A549 treated with GW870086 at 1 μM for 4 hours (cell line): ENCODE measurements at places on chromosomes 12 and 14. TPM values are rescaled to one million over a fixed set of nuclear protein-coding genes. Genes with fewer than 3 reads are reported as not detected.

Gene HOXC10
- 2.1 to 4.3 TPM (median 2.5 TPM) in 5 replicates for total RNA-seq

Gene RERGL
- not detected in 5 replicates for total RNA-seq

Gene MYO1H
- not detected in 5 replicates for total RNA-seq

Gene GEMIN2
- total RNA-seq: 21.9 to 33.6 TPM (median 24.9 TPM) in 5 replicates

Gene PA2G4
- 283 to 329 TPM (median 289 TPM) in 5 replicates for total RNA-seq

Gene RNFT2
- total RNA-seq: 1.8 to 3.7 TPM (median 2.1 TPM) in 5 replicates

Gene ASPG
- 0.07 to 0.16 TPM in 2 of 5 replicates, not detected in the others for total RNA-seq

Gene ZDHHC22
- 0.18 to 0.35 TPM (median 0.23 TPM) in 5 replicates for total RNA-seq

Gene ARPC3
- 459 to 773 TPM (median 466 TPM) in 5 replicates for total RNA-seq

Gene SLC5A8
- not detected in 5 replicates for total RNA-seq

Gene ADAMTS20
- total RNA-seq: not detected in 5 replicates

Gene KRT85
- not detected in 5 replicates for total RNA-seq

Gene GRIN2B
- total RNA-seq: 2.8 to 5.6 TPM (median 4.6 TPM) in 5 replicates

Gene NDRG2
- total RNA-seq: 2.5 to 3.3 TPM (median 2.7 TPM) in 5 replicates

Gene IGF1
- total RNA-seq: not detected in 5 replicates

Gene TPH2
- total RNA-seq: not detected in 5 replicates

Gene GRIP1
- total RNA-seq: 2.3 to 6.4 TPM (median 4.3 TPM) in 5 replicates

Gene IPO8
- total RNA-seq: 13.0 to 21.8 TPM (median 20.3 TPM) in 5 replicates

Gene GPRC5A
- 263 to 406 TPM (median 370 TPM) in 5 replicates for total RNA-seq

Gene TAS2R9
- not detected in 5 replicates for total RNA-seq

Gene SDR9C7
- 0.09 TPM in 1 of 5 replicates, not detected in the others for total RNA-seq

Gene FOXM1
- total RNA-seq: 81.4 to 98.0 TPM (median 90.6 TPM) in 5 replicates

Gene SVOP
- total RNA-seq: not detected in 5 replicates

Gene DHRS2
- 4.8 to 9.2 TPM (median 6.1 TPM) in 5 replicates for total RNA-seq

Gene PLEKHH1
- total RNA-seq: 2.5 to 4.1 TPM (median 3.0 TPM) in 5 replicates
